Stimulated activated CD8-positive, alpha-beta memory T cell treated with anti-CD3 and anti-CD28 coated beads, Interleukin-2, amount 100 ng/mL, for 1 hour (primary cell): ENCODE measurements at places on chromosomes 2 and 18.

DNA sequence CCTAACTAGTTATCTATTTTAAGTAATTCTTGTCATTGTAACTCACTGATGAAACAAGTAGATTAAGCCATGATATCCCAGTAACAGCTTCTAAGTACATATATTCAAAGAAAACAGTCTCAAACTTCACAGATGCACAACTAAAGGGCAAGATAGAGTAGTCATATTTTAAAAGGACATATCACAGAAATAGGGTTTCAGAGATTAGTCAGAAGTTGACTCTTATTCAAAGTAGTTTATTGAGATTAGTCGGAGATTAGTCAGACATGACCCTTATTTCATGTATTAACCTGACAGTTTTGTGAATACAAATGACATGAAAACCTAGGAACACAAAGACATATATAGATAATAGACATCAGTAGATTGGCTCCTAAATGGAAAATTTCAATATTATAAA lies 15.9 kb upstream of the CHAC2 start:
- no peak for DNase-seq

GRCh38 chr2:233227346-233227978 lies 24.0 kb upstream of the ATG16L1 start:
- no peak for DNase-seq

GRCh38 chr2:84894758-84895520 lies 10.5 kb upstream of the TMSB10 start:
- no peak for DNase-seq

DNA sequence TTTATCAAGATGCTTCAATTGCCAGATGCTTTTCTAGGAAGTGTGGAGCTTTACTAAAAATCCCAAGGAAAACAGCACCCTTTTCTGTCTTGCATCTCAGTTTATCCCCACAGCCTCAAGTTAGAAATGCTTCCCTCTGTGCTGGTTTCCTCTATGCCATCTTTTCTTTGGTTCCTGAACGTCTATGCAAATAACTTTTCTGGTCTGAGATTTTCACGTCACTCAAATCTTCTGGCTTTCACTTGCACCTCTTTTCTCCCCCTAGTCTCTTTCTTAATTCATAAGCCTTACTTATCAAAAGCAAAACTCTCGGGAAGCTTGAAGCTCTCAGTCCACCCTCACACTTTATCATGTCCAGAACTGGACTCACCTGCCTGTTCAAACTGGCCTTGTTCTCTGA lies 33.9 kb downstream of the ARHGAP25 start:
- DNase-seq: no peak

DNA sequence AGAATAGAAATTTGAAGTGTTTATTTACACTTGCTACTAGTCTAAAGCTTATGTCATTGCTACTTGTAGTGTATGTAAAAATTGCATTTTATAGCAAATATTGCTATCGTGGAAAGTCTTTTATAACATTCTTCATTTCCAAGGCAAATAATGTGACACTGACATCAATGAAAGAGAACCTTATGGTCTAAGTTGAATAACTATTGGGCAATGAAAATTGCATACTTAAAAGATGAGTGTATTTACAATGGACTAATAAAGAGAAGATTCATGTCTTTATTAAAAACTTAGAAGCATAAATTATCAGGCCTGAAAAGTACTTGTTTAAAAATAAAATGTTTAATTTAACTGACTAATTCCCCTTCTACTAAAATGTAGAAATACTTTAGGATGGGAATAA lies 82.2 kb downstream of the LRP1B start:
- no peak for DNase-seq

GRCh38 chr2:56297671-56298070 lies 113.9 kb downstream of the CCDC85A start:
- DNase-seq: no peak

DNA sequence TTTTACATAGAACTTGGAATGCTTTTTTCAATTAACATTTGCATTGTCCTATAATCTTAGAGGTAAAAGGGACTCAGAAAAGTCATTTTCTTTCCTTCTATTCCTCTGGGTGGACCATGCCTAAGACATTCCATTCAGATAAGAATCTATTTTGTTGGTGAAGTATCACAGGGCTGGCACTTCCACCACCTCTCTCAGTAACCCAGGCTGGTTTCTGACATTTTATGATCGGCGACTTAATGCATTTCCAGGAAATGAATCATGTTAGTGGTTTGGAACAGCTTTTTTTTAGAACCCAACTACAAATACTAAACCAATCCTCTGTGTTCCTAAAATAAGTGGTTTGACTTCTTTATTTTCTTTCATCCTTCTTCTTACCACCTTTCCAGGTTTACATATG lies 27.0 kb downstream of the GAD1 start:
- DNase-seq: no peak

GRCh38 chr2:175181877-175182308 lies 383 bp upstream of the ATP5MC3 start:
- no peak for DNase-seq

GRCh38 chr2:36147670-36148390 lies 207.7 kb upstream of the CRIM1 start:
- no peak for DNase-seq

DNA sequence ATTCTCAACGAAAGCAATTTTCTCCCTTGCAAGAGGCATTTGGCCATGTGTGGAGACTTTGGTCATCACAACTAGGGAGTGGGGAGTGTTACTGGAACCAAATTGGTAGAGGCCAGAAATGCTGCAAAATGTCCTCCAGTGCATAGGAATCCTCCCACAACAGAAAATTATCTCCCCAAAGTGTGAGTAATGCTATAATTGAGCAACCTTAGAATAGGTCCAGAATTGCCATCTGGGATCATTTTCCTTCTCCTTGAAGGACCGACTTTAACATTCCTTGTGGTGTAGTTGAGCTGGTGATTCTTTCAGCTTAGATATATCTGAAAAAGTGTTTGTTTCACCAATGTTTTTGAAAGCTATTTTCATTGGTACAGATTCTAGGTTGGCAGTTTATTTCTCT lies 111.2 kb upstream of the SMIM21 start:
- DNase-seq: no peak

GRCh38 chr2:174461221-174461620 lies 25.6 kb downstream of the GPR155 start:
- no peak for DNase-seq

GRCh38 chr18:43542016-43542415 lies 264.7 kb upstream of the SYT4 start:
- no peak for DNase-seq

DNA sequence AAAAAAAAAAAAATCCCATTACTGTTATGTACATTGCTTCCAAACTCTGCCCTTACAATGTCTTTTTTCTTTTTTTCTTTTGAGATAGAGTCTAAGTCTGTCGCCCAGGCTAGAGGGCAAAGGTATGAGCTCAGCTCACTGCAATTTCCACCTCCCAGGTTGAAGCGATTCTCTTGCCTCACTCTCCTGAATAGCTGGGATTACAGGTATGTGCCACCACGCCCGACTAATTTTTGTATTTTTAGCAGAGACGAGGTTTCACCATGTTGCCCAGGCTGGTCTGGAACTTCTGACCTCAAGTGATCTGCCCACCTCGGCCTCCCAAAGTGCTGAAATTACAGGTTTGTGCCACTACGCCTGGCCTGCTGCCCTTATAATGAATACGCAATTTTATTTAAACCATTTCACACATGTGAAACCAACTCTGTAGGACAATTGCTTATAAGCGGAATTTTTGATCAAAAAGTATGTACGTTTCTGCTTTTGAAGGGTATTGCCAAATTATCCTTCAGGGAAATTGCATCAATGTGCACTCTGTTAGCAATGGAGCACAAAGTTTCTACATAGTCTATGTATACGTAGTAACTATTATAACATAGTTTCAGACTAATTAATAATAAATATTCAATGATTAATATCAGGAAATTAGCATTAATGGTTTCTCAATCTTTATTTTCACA lies 55.7 kb upstream of the ACTR3 start:
- no peak for DNase-seq

DNA sequence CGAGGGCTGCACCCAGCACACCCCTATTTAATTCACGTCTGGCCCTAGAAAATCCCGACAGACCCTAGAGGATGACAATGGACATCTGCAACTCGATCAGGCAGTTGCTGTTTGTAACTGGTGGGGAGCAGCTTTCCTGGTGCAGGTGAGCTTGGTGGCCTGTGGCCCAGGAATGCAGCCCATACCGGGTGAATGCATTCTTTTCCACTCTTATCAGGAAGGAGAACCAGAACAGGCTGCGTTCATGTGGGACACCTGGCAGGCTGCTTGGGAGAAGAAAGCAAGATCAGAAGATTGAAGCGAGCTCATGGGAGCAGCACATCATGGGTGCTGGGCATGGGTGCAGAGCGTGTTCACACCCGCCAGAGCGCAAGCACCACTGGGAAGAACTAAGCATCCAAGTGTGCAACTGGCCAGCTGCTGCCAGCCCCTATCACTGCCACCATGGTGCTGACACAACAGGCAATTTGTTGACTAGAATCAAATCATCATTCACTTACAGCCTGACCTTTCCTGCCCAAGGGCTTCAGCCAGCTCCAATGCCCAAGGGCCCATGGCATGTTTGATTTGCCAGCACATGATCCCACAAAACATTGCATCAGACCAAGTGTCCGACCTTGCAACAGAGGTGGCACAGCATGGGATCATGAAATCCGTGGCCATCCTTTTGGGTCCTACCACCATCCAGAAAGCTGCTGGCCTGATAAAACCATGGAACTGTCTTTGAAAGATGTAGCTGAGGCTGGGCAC lies 241.7 kb upstream of the ID2 start:
- no peak for DNase-seq

- no peak for DNase-seq
Observed at GRCh38 chr2:173606619-173607248, 252.1 kb downstream of the CDCA7 start.

DNA sequence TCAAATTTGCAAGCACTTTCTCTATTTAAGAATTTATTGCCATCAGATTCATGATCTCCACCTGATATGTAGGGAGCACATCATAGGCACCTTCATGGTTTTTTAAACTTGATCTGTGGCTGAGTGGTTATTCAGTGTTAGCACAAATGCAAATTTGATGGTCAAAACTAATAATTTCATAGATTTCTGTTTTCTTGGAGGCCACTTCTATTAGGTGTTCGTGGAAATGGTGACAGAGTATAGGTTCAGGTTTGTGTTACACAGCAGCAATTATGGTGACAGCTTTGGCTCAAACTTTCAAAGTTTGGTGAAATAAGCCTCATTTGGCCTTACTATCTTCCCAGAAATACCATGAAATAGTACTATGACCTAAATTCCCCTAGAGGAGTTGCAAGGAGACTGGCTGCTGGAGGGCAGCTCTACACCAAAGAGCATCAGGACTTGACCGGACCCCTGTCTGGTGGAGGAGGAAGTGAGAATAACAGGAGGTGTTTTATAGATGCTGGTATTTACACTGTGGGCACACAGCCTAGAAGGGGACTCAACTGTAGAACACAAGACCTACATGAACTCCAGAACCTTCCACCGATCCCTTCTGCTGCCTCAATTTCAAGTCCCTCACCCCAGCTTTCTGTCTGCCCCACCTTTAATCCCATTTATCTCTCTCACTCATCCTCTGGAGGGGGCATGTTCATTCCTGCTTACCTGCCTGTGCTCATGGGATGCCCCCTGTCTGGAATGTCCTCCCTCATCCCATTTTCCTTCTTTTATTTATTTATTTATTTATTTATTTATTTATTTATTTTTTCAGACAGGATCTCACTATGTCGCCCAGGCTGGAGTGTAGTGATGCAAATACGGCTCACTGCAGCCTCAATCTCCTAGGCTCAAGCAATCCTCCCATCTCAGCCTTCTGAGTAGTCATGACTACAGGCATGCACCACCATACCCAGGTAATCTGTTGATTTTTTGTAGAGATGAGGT lies 132.9 kb upstream of the SIX2 start:
- no peak for DNase-seq

GRCh38 chr18:75083761-75084160 lies 125.2 kb downstream of the PTGR3 start:
- DNase-seq: no peak

GRCh38 chr2:209473930-209474419 lies 50.1 kb downstream of the MAP2 start:
- DNase-seq: no peak

- DNase-seq: no peak
Observed at GRCh38 chr18:3620146-3621119, 170.5 kb downstream of the TGIF1 start.

GRCh38 chr18:63264871-63265270 lies 54.7 kb downstream of the BCL2 start:
- DNase-seq: no peak

DNA sequence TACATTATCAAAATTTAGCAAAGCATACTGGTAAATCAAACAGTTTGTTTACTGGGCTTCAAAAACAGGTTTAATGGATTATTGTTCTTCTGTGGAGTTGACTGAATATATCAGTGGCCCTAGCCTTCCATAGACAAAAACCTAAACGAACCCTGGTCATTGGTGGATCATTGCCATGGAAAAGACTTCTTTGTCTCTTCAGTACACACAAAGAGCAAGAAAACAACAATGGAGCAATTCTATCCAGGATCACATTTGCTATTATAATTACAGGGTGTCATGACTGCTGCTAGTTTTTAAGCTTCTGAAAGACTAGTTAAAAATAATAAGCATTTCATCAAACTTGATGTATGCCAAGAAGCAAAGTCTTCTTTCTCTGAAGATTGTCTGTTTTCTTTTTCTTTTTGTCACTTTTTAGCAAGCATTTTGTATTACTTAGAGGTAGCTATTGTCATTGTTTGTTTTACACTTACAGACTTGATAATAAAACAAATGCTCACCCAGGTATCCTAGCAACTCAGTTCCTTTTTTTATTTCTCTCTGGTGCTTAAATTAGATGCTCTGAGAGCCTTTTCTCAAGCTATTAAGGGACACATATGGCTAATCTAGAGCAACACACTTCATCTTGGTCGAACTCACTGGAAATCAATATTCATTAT lies 1228.7 kb upstream of the DDX18 start:
- no peak for DNase-seq

GRCh38 chr18:62558015-62558663 lies 35.3 kb downstream of the ZCCHC2 start:
- DNase-seq: no peak

GRCh38 chr18:42824178-42824577 lies 291.3 kb downstream of the RIT2 start:
- DNase-seq: no peak

DNA sequence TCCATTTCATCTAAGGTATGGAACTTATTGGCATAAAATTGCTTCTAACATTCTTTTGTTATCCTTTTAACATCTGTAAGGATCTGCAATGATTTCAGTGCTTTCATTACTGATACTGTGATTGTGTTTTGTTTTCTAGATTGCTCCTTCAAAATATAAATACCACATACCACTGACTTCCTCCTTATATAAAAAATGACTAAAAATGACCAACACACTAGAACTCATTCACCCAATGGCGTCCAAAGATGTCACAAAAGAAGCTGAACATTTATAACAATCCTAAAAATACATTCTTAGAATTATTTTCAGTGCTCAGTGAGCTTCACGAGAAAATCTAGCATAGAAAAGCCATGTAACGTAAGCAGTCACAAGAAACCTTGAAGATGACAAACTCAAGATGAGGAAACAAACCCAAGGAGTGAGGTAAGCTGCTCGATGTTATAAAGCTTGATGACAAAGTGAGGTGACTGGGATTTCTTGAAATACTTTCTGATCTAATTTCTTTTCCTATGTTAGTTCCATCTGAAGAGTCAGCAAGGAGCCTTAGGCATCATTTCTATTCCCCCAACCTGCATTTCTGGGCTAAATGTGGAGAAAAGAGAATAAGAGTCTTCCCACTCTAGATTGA lies 42.6 kb downstream of the PNO1 start:
- no peak for DNase-seq
